Osteocyte (in vitro differentiated cells): ENCODE measurements at places on chromosomes 6 and 20. TPM values are rescaled to one million over a fixed set of nuclear protein-coding genes. Genes with fewer than 3 reads are reported as not detected.

- DNase-seq: no peak
These were observed 16.2 kb upstream of the TMEM181 start for GRCh38 chr6:158543606-158544185.

GRCh38 chr20:45408646-45409213, 641 bp downstream of the DBNDD2 start:
- DNase-seq: peak; percentile 73

DNA sequence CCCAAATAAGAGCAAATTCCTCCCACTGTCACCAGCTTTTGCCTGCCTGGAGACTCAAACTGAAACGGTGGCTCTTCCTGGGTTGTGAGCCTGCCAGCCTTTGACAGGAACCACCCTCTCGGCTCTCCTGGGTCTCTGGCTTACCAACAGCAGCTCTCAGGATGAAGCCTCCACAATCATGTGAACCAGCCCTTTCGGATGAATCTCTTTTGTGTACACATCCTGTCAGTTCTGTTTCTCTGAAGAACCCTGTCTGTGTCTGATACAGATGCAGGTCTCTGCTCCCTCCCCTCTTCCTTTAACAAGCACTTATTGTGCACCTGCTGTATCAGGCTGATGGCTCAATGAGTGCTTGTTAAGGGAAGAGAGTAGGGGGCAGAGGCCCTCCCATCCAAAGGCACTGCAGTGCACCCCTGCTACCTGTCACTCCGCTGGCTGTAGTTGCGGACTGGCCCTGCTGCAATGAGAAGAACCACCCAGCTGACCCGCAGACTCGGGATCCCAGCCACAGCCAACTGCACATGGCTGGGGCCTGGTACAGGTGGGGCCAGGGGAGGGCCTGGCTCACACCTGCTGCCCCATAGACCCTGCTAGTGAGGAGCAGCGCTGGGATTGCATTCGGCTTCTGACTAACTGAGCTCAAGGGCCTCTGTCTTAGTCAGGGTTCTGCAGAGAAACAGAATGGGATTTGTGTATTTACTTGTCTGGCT, 120.1 kb upstream of the PMEPA1 start:
- no peak for DNase-seq

The EPPIN gene
- total RNA-seq: not detected in 2 replicates

DNA sequence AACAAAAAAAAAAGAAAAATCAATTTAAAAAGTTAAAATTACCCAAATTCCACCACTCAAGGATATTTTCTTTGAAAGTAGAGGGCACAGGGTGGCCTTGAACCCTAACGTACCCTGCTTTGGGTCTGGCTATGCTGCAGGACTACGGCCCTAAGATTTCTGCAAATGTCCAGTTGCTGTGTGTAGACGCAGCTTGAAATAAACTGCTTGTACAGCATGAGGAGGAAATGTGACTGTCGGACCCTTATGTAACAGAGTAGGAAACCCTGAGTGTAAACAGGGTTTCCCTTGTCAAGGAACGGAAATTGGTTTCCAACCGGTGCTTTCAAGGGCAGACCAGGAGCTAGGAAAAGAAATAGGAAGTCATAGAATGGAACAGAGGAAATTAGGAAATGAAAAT, 60.7 kb upstream of the SHLD1 start:
- no peak for DNase-seq

DNA sequence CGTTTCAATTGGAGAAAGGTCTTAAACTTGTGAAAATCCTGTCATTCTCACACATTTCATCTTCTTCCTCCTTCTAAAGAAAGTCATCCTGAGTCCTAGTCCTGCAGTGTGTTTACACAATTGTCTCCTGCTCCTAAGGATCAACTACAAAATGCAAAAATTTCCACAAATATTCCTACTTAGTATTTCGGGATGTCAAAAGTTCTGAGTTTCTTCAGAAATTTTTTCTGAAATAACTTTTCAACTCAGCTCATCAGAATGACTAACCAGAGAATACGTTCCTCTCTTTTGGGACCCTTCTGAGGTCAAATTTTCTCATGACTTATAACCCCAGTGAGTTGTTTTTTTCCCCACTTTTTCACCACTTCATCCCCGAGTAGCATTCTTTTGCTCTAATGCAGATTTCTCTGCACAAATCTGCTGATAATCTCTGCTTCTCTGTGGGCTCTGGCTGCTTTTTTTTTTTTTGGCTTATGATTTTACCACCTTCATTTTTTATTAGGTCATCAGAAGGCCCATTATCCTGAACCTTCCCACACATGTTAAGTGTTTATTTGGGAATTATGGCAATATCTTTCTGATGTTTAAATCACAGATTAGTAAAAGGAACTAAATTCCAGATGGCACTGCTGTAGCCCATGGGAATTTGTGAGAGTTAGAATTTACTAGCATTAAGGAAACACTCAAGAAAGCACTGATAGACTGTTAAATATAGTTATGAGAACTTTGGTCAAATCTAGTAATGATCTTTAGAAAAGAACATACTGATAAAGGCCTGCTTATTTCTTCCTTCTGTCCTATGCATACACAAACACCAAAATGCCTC, 41.4 kb downstream of the MAP3K5 start:
- no peak for DNase-seq

The PACSIN1 gene
- total RNA-seq: not detected in 2 replicates

DNA sequence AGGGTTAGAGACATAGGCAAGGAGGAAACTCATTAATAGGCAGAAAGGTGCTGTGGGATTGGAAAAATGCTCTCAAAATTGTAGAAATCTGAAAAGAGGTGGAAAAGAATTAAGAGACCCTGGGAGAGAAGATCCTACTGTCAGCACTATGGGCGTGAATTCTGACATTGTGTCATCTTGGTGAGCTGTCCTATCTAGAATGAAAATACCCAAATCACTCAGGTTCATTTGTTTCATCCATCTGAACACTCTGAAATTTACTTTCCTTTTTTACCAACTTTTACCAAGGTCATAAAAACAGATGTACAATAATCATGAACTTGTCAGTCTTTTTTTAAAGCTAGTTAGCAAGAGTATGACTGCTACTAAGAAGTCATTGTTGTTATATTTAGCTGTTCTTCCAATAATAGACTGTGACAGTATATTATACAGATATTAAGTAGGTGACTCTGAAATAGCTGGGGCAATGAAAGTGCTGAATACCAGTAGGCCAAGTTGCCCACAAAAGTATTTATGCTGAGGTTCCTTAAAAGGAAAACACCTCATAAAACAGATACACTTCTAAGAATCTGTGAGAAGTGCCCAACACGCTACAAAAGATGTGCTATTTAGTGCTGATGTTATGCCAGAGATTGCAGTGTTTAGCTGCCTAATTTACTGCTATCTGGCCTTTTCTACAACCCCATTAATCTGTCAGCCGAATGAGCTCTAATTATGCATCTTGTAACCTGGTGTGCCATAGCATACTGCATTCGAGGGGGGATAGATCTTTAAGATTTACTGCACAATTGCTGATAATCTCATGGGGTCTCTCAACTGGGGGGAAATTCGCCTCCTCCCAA, 217.5 kb upstream of the SUPT3H start:
- no peak for DNase-seq

- no peak for DNase-seq
These were observed 363.9 kb downstream of the PREX1 start for GRCh38 chr20:48463916-48464315.

The CST4 gene
- not detected in 2 replicates for total RNA-seq

DNA sequence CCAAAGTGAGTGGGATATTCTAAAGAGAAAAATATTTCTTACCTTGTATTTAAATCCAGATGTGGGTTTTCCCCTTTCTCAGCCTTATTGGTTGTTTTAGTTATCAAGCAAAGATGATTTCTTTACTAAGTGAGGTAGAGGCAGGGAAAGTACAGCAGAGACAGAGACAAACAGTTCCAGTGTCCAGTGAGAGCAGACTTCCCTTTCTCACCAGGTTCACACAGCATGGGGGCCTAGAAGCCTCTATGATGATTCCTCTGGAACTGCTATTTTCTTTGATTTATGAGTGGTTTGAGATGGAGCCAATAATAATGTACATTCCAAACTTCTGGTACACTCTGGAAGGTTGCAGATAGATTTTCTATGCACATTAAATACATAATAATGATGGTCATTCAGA, 234.0 kb upstream of the MARCKS start:
- no peak for DNase-seq

The CTCFL gene
- not detected in 2 replicates for total RNA-seq

- no peak for DNase-seq
These were observed 4.1 kb downstream of the CTSZ start for GRCh38 chr20:59002874-59003399.

GRCh38 chr6:1513215-1513780, 96.4 kb upstream of the FOXC1 start:
- no peak for DNase-seq

- DNase-seq: no peak
These were observed at the start of gene SYNDIG1 for GRCh38 chr20:24469116-24469893. SYNDIG1 (plus strand) TSS chr20:24469629; CDS start chr20:24543098, 73,469 bp downstream.

The SCRT2 gene
- total RNA-seq: not detected in 2 replicates

DNA sequence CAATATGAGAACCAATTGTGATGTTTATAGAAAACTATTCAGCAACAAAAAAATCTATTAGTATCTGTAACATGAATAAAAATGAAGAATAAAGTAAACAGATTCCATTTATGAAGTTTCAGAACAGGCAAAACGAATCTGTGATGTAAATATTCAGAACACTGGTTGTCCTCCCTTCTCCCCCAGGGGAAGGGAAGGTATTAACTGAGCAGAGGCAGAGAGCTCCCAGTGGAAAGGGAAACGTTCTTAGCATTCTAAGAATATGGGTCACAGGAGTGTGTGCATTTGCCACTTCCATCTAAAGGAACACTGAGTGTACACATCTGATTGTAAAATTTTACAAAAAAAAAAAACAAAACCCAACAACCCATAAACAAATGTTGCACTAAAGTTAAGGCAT, 23.1 kb downstream of the SPAG4 start:
- no peak for DNase-seq

The PSMB9 gene
- total RNA-seq: 20.8 and 26.2 TPM in 2 replicates

DNA sequence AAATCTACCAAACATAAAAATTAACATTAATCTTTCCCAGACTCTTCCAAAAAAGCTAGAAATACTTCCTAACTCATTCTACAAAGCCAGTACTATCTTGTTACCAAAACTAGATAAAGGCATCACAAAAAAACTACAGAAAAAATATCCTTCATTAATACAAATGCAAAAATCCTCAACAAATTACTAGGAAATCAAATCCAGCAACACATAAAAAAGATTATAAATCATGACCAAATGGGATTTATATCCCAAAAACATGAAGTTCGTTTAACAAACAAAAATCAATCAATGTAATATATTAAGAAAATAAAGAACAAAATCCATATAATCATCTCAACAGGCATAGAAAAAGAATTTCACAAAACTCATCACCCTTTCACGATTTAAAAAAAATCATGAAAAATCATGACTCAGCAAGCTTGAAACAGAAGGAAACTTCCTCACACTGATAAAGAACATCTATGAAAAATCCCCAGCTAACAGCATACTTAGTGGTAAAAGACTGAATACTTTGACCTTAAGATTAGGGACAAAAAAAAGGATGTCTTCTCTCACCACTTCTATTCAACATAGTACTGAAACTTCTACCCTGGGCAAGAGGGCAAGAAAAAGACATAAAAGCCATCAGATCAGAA, 43.2 kb downstream of the RANBP9 start:
- no peak for DNase-seq

GRCh38 chr6:116059713-116060571, 749 bp downstream of the FRK start:
- DNase-seq: no peak

- no peak for DNase-seq
These were observed 56.5 kb upstream of the KCNK16 start for GRCh38 chr6:39378960-39379425.

The APOM gene
- total RNA-seq: 2.2 and 4.0 TPM in 2 replicates

GRCh38 chr6:1839361-1839760, 229.6 kb downstream of the FOXC1 start:
- DNase-seq: no peak

GRCh38 chr6:106488494-106489370, 128.2 kb downstream of the CRYBG1 start:
- DNase-seq: no peak

- DNase-seq: no peak
These were observed 113.1 kb upstream of the DOK5 start for GRCh38 chr20:54362283-54362682.

DNA sequence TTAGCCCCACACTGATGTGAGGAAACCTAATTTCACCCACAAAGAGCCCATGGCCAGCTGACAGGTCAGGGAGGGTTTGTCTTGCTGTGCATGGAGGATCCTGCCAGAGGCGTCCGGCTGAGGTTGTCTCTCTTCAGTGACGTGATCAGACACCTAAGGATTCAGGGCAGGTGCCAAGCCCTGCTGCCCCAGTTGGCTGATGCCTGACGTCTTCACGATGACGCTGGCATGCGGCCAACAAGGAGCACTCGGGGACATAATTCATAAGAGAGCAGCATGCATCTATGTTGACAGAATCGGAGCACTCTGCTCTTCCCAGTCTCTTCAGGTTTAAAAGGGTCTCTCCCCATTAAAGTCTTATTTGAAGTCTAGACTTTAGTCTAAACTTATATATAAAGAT, 47.8 kb downstream of the PSMB1 start:
- no peak for DNase-seq

The SSTR4 gene
- total RNA-seq: not detected in 2 replicates

The POPDC3 gene
- total RNA-seq: 1.6 and 2.1 TPM in 2 replicates

- no peak for DNase-seq
These were observed at the start of gene EBF4 for GRCh38 chr20:2692036-2692885. EBF4 (plus strand) TSS chr20:2692780; CDS start chr20:2693646, 866 bp downstream.

- DNase-seq: no peak
These were observed 33.9 kb upstream of the FAM83D start for GRCh38 chr20:38892091-38892981.

GRCh38 chr6:158868890-158869825, 50.0 kb upstream of the EZR start:
- peak; percentile 93 for DNase-seq

DNA sequence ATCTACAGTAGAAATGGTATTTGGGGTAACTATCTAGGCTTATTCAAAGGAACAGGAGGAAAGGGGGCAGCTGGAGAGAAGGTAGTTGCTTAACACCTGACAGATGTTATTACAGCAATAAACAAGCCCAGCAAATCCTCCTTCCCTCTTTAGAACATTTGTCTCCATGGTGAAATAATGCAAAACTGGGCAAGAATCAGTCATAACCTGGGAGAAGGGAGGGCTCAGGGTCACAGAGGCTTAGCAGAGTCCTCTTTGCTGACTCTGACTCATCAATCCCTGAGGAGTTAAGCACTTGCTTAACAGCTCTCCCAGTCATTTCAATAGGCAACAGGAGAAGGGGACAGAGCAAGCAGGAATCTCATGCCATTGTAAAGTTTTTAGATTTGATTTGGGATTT, 230.3 kb downstream of the IBTK start:
- no peak for DNase-seq

GRCh38 chr6:56474532-56474931, 168.2 kb downstream of the DST start:
- DNase-seq: no peak

DNA sequence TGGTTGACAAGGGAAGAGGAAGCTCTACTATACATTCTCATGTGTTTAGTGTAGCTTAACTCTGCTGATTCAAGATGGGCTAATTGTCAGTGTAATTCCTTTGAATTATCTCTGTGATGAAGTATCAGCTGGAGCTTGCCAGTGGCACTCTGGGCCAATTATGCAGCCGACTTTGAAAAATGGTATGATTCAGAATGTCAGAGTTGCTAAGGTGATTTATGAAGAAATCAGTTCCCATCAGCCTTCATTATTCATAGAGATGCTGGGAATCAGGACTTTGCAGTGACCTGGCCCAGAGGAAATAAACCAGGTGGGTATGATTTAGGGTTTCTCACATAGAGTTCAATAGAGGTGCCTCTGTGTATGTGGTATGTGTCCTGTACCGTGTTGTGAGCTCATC, 33.4 kb downstream of the KCNS1 start:
- no peak for DNase-seq

- DNase-seq: no peak
These were observed 96.4 kb downstream of the DACT2 start for GRCh38 chr6:168223150-168223549.

- DNase-seq: no peak
These were observed 258.1 kb downstream of the TAF4 start for GRCh38 chr20:61807471-61808160.
